ENCODE measurements at places on chromosomes 5 and 9.

GRCh38 chr5:64161420-64161819, 4.2 kb upstream of the RNF180 start:
- DNase-seq = no peak

DNA sequence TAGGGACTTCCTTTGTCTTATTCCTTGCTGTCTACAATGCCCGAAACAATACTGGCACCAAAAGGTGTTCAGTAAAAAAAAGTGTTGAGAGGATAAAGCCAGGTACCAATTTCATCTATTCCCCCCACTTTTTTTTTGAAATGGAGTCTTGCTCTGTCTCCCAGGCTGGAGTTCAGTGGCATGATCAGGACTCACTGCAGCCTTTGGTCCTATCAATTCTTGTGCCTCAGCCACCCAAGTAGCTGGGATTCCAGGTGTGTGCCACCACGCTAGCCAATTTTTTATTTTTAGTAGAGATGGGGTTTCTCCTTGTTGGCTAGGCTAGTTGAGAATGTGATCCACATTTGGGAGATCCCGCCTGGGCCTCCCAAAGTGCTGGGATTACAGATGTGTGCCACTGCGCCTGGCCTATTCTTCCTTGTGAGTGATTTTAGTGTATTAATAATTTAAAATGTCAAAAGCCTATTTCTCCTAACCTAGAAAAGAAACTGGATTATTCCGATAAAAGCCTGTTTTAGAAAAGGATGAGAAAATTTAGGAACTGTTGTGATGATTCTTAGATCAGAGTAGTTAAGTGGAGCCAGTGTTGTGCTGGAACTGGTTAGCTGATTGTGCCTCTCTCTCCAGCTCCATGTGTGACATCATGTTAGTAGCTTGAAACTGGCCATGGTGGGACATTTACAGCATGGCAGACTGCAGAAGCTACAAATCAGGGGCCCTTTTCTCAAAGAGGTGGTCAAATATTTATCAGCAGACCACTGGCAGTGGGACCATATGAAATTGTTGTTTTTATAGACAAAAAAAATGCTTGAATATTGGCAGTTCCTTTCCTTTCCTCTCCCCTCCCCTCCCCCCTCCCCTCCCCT, 14.3 kb downstream of the CDC42SE2 start:
- peak; percentile 45 for DNase-seq

- no peak for DNase-seq
Measured at GRCh38 chr5:141484641-141485311, at the start of gene PCDHGC4. Gene PCDHGC4 (plus strand): TSS chr5:141485030. CDS start chr5:141485174, 144 bp downstream.

DNA sequence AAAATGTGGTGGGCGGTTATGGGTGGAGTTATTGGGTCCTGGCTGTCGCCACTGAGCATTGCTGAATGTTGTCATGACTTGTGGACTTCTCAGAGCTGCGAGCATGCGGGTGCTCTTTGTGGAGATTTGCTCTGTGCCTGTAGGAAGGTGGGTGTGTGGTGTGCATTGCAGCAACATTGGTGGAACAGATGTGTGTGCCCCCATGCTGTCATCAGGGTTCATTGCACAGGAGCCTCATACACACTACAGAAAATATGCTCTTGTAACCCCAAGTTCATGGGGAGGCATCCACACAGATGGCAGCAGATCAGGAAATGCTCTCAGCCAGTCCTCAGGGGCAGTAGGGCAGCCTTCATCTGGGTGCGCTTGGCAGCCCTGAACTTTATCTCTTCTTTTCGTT, 55.9 kb upstream of the PHF2 start:
- DNase-seq = peak; percentile 49

GRCh38 chr9:7936163-7936562, 136.6 kb upstream of the DMAC1 start:
- DNase-seq = no peak

- DNase-seq = peak; percentile 94
Measured at GRCh38 chr9:15834541-15834940, 281.7 kb downstream of the CCDC171 start.

DNA sequence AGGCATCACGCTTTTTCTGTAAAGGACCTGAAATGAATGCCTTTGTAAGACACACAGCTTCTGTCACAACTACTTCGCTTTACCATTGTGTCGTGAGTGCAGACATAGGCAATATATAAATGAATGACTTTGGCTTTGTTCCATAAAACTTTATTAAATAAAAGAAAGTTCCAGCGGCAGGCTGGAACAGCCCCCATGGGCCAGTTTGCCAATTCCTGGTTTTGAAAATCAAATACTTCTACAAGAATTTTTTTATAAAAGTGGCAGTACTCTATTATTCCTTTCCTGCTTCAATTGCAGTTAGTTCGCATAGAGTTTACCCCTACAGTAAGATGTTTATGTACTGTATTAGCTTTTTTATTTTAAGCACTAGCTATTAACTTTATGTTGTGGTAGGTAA, 53.7 kb downstream of the SRFBP1 start:
- DNase-seq = no peak

DNA sequence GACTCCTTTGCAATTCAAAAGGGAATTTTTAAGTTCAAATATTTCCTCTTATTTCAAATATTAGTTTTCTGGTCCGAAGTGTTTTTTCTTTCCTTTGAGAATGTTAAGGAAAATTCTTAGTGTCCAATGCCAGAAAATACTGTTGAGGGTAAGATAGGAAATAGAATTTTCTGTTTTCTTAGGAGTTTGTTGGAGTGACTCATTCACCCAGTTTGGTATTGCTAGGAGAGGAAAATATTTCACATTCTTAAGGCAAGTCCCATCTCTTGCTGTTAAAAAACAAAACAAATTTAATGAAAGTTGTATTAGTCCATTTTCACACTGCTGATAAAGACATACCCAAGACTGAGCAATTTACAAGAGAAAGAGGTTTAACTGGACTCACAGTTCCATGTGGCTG, 349.2 kb upstream of the ADAMTSL1 start:
- no peak for DNase-seq

DNA sequence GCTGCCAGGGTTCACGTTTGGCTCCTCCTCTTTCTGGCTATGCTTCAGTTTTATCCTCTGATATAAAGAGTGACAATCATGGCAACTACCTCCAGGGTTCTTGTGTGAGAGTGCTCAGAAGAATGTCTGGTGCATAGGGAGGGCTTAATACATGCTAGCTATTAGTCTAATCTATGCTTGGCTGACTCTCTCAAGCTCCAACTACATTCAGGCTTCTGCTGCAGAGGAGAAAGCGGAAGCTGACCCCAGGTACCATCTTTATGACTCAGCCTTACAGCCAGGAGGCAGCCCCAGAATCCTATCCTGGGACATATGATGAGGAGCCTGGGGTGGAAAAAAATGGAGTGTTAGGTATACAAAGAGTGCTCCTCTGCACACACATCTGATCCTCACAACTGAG, 32.1 kb upstream of the RASGRF2 start:
- no peak for DNase-seq

GRCh38 chr5:127870914-127871313, 167.7 kb downstream of the CCDC192 start:
- no peak for DNase-seq

DNA sequence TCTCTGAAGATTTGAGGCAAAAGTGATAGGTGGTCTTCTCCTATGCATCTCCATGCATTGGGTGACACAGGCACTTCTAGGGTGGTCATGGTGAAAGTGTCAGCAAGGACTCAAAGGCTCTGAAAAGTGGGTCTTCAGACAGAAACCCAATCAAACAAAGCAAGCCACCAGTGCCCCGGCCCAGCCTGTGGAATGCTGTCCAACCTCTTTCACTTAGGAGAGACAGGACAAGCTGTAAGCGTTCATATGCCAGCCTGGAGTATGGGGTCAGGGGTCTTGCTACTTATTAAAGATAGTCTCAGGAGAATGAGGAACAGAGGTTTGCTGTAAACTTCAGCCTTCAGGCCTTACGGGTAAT, 324.5 kb downstream of the GADD45G start:
- DNase-seq = no peak

GRCh38 chr5:134490925-134491271, 34.6 kb upstream of the JADE2 start:
- no peak for DNase-seq

DNA sequence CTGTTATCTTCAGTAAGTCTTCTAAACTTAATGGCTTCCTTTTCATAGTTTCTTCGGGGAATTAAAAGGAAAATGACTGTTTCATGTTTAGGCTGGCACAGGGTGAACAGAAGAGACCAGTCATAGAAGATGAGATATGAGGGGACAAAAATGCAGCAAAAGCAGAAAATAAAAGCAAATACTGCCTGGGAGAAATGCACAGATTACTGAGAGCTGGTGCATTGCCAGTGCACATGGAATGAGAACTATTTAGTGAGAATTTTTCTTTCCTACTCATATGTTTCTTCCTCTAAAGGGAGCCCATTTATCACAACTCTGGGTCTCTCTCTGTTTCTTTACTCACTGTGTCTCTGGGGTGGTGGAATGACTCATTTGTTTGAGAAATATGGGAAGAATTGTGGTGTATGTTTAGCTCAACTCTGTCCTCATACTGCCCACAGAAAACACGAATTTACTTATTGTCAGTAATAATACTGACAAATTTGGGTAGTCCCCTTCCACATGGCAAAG, 25.9 kb upstream of the ANKRD55 start:
- DNase-seq = no peak

DNA sequence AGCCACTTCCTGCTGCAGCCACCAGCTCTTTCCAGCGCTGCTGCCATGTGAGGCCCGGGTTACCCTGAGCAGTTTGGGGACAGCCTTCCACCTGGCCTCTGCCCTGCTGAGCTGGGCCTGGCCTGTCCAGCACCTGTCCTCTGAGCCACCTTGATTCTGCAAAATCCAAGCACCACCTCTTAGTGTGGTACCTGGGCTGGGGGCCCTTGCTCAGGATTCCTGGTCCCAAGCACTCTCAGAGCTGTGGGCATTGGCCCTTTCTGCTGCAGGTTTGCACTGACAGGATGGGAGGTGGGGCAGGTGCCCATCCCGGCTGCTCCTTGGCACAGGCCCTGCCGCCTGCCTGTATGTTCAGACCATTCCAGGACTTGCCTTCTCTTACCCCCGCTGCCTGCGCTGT, 309.2 kb upstream of the IRX4 start:
- DNase-seq = no peak

- no peak for DNase-seq
Measured at GRCh38 chr5:9318031-9318430, 227.8 kb downstream of the SEMA5A start.

GRCh38 chr5:101955891-101956290, 340.2 kb downstream of the SLCO4C1 start:
- no peak for DNase-seq

GRCh38 chr9:33158843-33159776, 8.0 kb downstream of the B4GALT1 start:
- peak; percentile 86 for DNase-seq

- DNase-seq = peak; percentile 28
Measured at GRCh38 chr5:53871050-53871449, 310.6 kb downstream of the NDUFS4 start.

DNA sequence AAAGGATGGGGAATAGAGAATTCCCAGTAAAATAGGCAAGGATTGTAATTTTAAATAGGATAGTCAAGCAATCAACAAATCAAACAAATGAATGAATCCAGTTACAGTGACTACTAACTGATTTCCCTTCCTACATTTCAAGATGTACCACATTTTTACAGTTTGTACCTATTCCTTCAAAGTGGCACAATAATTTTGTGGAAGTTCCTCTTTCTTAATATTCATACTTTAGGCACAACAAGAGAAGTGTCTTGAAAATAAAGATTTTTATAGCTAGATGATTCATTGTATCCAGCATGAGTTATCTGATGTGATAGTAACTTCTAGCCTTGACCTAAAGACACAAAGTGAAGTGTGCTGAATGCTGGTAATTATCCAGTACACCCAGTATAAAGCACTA, 122.2 kb upstream of the ACOT12 start:
- DNase-seq = no peak

- peak; percentile 76 for DNase-seq
Measured at GRCh38 chr5:43396762-43397304, 15.4 kb downstream of the CCL28 start.

GRCh38 chr5:170541146-170541769, 37.4 kb downstream of the KCNIP1 start:
- DNase-seq = no peak

DNA sequence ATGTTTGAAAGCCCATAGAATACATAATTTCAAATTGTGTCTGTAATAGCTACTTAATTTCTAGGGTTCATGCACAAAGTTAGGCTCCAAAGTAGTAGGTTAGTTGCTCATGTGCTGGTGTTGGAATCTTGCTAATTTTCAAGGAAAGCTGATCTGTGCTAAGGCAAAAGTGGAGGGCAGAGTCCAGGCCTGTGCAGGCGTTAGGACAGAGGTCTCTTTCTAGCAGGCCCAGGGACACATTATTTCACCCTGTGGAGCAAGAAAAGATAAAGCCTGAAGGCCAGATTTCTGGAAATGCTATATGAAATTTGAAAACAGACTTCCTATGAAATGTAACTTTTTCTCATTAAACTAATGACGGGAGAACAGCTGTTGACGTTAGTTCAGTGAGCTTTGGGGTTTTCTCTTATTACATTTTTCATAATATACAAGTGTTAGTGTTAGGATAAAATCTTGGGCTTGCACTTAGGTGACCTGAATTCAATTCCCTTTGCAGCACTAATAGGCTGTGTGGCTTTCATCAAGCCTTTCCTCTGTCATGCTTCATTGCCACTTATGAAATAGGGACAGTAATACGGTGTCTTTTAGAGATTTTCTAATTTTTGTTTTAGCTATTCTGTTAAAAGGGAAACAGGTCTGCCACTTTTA, 196.7 kb upstream of the HAPLN1 start:
- no peak for DNase-seq

DNA sequence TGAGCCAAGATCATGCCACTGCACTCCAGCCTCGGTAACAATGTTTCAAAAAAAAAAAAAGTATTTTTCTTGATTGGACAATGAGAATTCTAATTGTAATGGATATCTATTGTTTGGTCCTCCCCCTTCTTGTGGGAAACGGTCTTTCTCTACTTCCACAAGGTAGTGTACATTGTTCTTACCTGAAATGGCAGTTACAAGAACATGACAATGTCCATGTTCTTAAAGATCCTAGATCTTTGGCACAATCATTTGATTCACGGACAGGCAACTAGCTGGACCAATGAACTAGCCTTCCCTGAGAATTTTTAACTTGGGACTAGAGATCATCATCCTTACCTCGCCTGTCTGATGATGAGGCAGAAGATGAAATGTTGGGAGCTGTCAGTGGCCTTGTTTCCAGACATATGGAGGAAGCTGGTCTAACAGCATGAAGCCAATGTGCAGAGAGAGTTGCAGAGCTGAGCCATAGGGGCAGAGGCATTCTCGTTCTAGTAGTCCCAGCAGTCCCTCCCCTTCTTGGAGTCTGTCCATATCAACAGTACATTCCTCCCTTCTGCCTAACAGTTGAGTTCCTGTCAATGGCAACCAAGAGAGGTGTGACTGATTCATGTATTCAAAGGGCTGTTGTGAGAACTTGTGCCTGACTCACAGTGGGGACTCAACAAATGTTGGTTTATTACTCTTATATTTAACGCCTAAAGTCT, 2.1 kb upstream of the MARCHF6 start:
- DNase-seq = peak; percentile 88

Data from hematopoietic multipotent progenitor cell treated with erythropoietin and hydrocortisone succinate and interleukin-3 and kit ligand, for 6 days (in vitro differentiated cells).